ENCODE measurements at places on chromosomes 6 and 20.
A peak's percentile ranks its signal among the peaks of the same experiment; 100 is the strongest.

DNA sequence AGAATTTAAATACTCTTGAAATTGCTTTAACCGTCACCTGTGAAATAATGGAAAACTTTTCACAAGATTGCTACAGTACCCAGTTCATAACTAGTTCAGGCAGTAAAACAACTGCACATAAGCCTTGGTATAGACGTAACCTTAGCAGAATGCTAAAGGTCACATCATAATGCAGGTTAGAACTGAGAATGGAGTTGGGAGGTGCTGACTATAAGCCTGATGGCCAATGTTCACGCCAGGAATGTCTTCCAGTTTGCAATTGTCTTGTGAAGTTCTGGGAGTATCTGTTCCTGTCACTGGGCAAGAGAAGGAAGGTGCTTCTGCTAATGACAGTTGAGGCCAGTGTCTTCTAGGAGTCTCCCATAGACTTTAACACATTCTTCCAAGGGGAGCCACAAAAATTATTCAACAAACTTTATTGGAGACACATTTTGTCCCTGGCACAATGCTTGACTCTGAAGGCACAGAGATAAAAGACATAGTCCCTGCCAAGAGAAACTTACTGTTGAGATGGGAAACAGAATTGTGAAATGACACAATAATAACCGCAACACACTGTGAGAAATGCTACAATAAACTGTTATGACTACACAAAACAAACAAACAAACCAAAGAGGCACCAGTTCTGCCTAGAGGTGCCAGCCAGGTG, 24.6 kb upstream of the CEP162 start:
- DNase-seq: no peak

- DNase-seq: no peak
These were observed 36.3 kb upstream of the SLC4A11 start for GRCh38 chr20:3275064-3275935.

- DNase-seq: no peak
These were observed 172.4 kb downstream of the CLVS2 start for GRCh38 chr6:123168466-123168865.

DNA sequence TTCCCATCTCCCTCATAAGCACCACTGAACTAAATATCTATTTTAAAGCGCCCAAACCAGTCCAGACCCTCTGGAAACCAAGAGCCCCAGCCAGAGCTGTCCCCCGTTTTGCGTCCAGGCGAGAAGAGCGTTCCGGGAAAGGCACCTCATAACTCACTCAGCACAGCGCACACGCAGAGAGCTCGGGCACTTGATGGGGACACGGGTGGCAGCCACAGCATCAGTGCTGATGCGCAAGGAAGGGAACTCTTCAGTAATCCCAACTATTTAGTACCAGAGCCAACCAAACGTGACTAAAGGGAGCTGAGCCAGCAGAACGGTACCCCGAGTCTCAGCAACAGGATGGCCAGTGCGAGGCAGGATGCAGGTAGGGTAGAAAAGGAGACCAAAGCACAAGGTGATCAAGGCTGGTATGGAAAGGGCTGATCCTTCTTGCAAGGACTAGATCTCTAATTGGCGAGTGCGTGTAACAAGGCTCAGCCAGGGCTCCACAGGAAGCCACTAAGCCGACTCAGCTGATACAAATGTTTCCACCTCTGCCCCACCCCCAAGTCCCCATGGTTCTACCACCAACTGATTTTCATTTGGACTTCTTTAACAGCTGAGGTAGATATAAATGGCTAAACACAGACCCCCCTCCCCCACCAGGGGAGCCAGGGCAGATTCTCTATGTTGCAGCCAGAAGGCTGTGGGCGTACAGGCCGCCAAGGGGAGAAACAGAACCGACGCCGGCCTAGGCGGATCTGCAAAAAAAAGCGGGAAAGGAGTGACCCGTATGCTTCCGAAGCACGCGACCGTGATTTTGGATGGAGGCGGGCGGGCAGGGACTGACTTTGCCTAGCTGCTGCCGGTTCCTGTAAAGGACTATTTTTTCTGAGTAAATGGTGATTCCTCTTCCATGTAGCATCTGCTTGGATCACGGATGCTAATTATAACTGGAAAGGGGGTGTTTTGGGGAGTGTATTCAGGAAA, 183.5 kb upstream of the COL21A1 start:
- DNase-seq: no peak

- DNase-seq: peak; percentile 82
These were observed 128.5 kb upstream of the CDYL start for GRCh38 chr6:4647414-4648365.

GRCh38 chr6:89204096-89204495, 13.1 kb downstream of the GABRR1 start:
- no peak for DNase-seq

GRCh38 chr6:119986934-119987549, 637.5 kb upstream of the MAN1A1 start:
- no peak for DNase-seq

- DNase-seq: no peak
These were observed 532.3 kb upstream of the MMS22L start for GRCh38 chr6:97815301-97815812.

DNA sequence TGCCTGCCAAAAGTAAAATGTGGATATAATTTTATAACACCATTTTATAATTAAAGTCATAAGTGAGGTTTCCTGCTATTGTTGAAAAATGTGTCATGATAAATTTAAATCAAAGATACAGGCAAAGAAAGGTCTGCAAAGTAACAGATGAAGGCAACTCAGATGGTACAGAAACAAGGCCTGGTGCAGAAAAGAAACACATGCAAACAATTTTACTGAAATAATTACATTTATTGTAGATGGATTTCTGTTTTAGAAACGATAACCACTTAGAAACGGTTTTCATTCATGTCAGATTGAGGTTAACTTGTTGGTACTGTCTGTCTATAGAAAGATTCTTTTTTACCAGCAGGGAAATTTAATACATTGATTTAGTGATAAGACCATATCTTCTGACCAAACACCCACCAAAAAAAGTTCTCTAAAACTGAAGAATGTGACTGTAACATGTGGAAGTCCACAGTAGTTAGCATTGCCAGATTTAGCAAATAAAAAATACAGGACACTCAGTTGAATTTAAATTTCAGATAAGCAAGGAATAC, 105.5 kb upstream of the FERMT1 start:
- no peak for DNase-seq

DNA sequence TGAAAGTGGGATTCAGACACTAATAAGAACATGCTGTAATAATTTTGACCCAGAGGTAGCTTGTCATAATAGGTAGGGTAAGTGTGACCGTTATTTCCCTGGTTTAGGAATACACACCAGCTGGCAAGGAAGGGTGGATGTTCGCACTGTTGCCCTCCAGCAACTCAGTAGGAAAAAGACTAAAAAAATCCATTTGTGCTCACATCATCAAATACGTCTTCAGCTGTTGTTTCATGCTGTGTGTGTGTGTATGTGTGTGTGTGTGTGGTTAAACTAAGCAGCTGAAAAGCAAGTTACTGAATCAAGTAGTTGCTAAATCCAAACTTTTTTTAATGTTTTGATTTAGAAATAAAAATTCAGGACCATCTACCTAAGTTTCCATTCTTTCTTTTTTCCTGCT, 218.7 kb downstream of the TRDN start:
- DNase-seq: no peak

GRCh38 chr6:45961125-45961524, 54.5 kb downstream of the CLIC5 start:
- DNase-seq: peak; percentile 17

DNA sequence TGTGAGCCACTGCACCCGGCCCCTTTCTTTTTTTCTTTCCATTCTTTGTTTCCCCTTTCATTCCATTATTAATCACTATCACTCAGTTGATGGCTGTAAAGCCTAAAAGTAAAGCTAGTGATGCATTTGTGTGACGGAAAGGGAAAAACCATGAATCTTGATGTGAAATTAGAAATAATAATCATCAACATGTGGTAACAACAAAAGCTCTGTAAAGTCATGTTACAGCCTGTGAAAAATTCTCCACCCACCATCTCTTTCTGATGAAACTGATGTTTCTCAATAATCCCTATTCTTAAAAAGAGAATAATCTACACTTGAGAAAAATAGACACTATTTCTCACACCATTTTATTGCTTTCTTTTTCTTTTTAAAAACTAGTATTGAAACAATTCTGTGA, 80.0 kb downstream of the CRYBG1 start:
- DNase-seq: no peak

- DNase-seq: peak; percentile 42
These were observed 61.1 kb downstream of the FAM217A start for GRCh38 chr6:4017834-4018170.

DNA sequence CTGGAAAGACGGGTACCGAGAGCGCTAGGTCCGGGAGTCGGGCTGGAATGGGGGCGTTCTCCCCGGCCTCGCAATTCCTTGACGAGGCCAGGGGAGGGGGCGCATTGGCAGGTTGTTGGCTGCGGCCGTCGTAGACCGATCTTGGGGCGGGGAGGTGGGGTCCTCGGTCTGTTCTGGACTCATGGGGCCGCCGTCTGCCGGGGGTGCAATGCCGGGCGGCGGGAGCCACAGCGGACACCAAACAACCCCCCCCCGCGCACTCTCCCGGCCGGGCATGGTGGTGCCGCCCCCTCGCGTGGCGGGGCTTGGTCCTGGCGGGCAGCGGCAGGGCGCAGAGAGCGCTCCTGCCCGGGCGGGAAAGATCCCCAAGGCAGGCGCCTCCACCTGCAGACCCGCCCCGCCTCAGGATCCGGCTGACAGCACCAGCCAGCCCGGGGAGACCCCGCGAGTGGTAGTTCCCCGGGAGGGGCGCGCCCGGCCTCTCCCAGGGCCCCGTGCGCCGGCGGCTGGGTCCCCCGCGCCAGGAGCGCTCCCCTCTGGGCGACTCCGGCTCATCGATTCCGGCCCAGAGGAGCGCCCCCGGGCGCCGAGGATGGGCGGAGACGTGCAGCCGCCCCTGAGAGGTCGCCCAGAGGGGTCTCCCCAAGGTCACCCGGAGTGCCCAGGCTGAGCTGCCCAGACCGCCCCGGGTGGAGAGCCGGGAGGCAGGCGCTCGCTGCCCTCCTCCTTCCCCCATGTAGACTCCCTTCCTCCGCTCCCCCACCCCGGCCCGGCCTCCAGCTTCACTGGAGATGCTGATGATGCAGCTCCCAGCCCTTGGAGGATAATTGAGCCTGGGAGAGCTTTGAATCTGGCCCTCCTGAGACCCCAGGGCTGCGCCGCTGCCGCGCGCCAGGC, 709 bp downstream of the PPP1R16B start:
- DNase-seq: no peak

DNA sequence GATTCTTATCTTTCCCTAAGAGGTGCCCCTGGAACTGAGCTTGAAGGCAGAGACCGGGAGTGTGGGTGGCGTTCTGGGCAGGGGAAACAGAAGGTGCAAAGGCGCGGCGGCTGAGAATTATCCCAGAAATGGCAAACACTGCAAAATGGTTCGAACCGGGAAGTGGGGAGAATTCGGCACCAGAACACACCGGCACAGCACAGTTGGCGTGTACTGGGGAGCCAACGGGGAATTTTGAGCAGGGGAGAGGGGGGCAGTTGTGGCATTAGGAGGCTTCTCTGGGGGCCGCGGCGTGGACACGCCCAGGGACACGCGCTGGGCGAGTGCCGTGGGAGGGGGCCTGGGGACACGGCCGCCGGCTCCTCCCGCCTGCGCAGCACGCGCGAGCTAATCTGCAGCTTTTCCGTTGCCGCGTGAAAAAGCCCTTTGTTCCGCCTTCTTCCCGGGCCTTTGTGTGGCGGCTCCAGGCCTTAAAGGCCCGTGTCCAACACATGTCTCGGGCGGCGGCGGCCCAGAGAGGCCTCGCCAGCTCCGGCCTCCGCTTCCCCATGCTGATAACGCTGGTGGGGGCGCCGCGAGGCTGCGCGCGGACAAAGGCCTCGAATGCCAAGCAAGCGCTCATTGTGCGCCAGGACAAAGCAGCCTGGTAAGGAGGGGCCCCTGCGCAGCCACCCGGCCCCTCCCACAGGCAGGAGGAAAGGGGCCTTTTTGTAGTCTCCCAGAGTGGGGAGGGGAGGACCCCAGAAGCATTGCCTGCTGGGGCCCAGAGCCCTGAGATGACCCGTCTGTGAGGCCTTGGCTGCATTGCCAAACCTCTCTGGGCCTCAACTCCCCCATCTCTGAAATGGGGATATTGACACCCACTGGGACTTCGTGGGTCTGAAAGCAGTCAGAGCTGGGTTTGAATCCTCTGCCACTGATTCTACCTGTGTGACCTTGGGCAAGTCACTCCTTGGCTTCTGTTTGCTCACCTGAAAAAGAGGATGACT, 82.8 kb downstream of the CD40 start:
- DNase-seq: no peak

DNA sequence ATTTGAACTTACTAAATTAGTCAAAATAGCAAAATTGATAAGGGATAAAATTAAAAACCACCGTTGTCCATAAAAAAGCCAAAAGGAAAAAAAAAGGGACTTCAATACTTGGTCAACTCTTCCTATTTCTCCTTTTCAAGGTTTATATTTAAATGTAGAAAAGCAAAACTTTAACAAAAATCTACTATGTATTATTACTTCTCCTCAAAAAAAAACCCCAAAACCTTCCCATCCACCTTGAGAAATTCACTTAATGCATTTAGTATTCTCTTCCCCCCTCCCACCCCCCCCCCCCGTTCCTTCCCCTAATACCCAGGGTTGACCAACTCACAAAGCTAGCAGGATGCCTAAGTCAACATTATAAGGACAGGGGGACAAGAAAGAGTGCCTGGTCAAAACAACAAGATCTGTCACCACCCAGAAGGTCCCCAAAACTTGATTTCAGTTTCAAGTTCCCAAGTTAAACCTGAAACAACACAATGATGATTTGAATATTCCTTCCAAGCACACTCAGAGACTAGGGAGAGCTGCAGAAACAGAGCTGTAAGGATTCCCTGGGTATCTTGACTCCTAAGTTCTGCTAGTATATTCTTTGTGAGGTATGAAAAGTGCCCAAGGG, 14.6 kb downstream of the GMDS start:
- DNase-seq: no peak

DNA sequence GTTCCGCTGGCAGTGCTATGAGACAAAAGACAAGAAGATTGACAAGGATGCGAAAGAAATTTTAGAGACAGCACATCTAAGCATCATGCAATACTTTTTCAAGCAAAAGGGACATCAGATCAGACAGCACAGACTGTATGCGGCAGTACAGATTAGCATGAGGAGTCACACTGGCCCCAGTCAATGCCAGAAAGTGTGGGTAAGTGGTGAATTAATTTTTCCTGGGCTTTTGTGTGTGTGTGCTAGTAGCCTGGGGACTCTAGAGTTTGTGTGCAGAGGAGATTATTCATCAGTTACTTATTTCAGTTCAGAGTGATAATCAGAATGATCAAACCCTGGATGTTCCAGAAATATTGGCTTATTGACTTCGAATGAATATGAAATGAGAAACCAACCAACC, 47.2 kb downstream of the LAMA4 start:
- DNase-seq: no peak

DNA sequence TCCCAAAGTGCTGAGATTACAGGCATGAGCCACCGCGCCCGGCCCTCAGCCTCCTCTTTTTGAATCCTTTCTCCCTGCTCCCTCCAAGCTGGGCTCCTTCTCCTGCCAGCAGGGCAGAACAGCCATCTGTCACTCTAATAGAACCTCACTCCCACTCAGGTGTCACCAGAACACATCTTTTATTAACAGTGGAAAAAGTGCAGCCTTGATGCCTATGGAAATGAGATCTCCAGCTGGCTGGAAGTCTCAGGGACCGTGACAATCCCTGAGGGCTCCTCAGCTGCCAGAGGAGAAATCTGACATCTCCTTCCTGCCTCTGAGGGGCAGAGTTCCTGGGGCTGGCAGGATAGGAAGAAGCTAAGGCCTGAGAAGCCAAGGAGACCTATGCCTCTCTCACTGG, 28.0 kb downstream of the TMC2 start:
- no peak for DNase-seq

GRCh38 chr20:11324990-11325389, 592.7 kb upstream of the BTBD3 start:
- no peak for DNase-seq
